Activated CD4-positive, CD25-positive, alpha-beta regulatory T cell treated with anti-CD3 and anti-CD28 coated beads, Interleukin-2, amount 50 U/mL, for 72 hours (primary cell): ENCODE measurements at places on chromosomes 12 and 14.

GRCh38 chr14:67490196-67490595 is 1.7 kb upstream of the TMEM229B start:
- no peak for DNase-seq

- DNase-seq: no peak
Measured at GRCh38 chr12:28500373-28501024, 310.2 kb downstream of the CCDC91 start.

GRCh38 chr14:99166506-99166905 is 105.5 kb downstream of the BCL11B start:
- no peak for DNase-seq

- DNase-seq: no peak
Measured at GRCh38 chr12:998020-998874, 7.2 kb downstream of the ERC1 start.

GRCh38 chr14:36055681-36056225 is 120.8 kb downstream of the PTCSC3 start:
- DNase-seq: no peak

DNA sequence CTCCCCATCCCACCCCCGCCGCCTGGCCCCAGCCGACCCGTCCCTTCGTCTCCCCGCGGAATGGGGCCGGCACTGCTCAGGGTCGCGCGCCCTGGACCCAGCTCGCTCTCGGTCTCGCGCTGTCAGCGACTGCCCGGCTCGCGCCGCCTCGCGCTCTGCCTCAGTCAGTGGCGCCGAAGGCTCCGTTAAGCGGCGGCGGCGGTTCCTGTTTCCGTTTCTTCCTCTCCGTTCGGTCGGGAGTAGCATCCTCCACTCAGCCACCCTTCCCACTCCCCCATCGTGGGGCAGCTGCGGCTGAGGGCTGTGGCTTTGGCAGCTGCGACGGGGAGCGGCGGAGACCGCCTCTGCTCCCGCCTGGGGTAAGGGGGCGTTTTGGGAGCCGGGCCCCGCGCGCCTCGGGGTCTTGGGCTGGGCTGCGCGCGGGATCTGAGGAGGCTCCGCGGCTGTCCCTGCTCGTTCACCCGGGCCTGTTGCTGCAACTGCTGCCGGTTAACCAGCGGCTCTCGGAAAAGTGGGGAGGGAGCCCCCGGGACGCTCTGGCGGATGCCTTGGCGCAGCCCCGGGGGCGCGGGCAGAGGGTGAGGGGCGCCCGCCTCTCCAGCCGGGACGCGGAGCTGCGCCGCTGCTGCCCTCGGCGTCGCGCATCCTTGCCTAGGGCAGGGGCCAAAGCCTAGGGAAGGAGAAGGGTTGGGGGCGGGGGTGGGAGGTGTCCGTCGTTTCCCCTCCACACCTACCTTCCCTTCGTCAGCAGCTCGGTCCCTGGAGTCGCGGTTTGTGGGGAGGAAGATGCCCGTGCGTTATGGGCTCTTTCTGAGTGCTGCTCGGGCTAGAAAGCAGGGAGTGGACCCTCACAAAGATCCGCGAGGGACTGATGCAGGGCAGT is 567 bp downstream of the FUT8 start:
- peak; percentile 42 for DNase-seq

DNA sequence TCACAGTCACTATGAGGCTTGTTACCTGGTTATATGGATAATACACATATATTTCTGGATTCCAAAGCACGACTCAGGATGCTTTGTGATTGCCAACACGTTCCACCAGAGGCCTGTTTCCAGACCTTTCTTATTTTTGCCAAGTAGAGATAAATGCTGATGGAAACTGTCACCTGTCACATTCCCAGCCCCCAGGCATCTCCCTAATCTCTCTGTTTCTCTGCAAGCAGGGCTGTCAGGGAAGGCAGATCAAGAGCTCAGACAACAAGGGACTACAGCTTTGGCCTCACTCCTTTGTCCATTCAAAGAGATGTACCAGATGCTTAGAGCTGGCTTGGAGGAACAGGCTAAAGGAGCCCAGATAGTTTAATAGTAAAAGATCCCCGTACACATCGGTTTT is 21.8 kb upstream of the DDHD1 start:
- DNase-seq: no peak

- no peak for DNase-seq
Measured at GRCh38 chr12:13727707-13728195, 253.7 kb downstream of the GRIN2B start.

GRCh38 chr12:110782094-110782493 is 39.4 kb upstream of the PPP1CC start:
- no peak for DNase-seq

- DNase-seq: no peak
Measured at GRCh38 chr12:49019443-49020324, 1.1 kb upstream of the PRKAG1 start.

DNA sequence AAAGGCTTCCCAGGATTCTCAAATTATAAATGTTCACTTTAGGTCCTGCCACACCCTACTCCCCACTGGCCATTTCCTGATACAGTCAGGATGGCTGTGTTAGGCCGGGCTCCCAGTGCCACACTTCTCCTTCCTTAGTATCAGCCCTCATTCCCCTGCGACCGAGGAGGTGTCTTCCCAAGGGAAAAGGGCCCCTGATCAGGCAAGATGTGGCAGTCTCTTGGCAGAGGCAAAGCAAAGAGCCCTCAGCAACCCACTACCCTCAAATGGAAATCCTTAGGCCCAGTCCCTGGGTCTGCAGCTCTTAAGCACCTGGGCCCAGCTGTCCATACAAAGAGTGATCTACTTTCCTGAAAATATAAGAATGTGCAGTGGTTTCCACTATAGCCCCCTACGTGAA is 96.5 kb upstream of the VASH1 start:
- no peak for DNase-seq

DNA sequence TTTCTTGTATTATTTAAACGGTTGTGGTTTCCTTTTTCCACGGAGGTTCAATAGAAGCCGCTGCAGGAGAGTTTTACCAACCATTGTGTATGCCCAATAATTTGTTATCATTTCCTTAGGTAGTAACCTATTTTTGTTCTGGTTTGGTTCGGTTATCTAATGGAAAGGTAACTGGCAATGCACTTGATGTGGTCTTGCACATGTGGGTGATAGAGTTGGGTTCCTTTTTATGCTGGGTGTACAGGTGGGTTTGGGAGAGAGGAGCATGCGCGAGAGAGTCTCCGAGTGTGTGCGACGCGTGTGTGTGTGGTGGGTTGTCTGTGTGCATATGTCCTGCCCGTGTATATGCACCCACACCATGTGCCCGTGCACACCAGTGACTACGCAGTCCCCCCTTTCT is 102.7 kb upstream of the FKBP4 start:
- DNase-seq: no peak

- no peak for DNase-seq
Measured at GRCh38 chr14:79841433-79841832, 369.9 kb downstream of the DIO2 start.
